ENCODE measurements at places on chromosomes 3 and 15.
A peak's percentile ranks its signal among the peaks of the same experiment; 100 is the strongest.

- H3K27me3 ChIP-seq: no peaks in the 10 kb centered on the region
- no peak for DNase-seq
- no peak overlapping the region for H3K27ac ChIP-seq
These were observed 490.4 kb upstream of the CFAP20DC start for GRCh38 chr3:59540241-59540640.

- DNase-seq: no peak
- H3K4me3 ChIP-seq: no peak overlapping the region
- H3K27me3 ChIP-seq: peaks cover 24% of the 10 kb centered on the region
- H3K4me1 ChIP-seq: no peaks in the 10 kb centered on the region
- H3K36me3 ChIP-seq: no peaks in the 10 kb centered on the region
These were observed 122.3 kb upstream of the PRR20G start for GRCh38 chr3:127410137-127410488.

GRCh38 chr3:12312010-12312409 is 23.1 kb downstream of the PPARG start:
- DNase-seq: no peak
- peaks cover 13% of the 10 kb centered on the region for H3K27me3 ChIP-seq
- no peak overlapping the region for H3K4me3 ChIP-seq
- H3K36me3 ChIP-seq: no peaks in the 10 kb centered on the region
- H3K27ac ChIP-seq: no peak overlapping the region

DNA sequence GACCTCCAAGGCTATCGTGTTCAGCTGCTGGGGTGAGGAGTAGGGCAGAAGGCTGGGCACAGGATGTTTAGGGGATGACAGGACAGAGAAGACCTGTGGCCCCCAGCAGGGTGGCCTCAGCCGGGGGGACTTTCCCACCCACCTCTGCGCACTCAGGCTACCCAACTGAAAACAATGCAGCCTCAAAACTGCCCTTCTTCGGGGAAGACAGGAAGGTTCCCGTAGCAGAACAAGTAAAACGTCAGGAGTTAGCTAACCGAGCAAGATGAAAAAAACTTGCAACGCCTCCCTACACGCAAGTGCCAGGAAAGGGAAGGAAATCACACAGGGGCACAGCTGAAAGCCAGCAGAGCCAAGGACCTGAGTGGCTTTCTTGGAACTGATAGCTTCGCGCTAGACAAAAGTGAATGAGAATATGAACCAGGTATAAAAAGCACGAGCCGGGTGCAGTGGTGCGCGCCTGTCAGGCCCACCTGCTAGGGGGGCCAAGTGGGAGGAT is 38.4 kb upstream of the FURIN start:
- DNase-seq: peak; percentile 69
- peaks cover 45% of the 10 kb centered on the region for H3K4me1 ChIP-seq
- H3K27me3 ChIP-seq: no peaks in the 10 kb centered on the region
- H3K27ac ChIP-seq: peak overlapping the region; percentile 91

GRCh38 chr15:32721596-32721995 is 3.8 kb downstream of the GREM1 start:
- H3K27me3 ChIP-seq: peaks cover 80% of the 10 kb centered on the region
- no peak for DNase-seq
- no peak overlapping the region for H3K4me3 ChIP-seq

- peaks cover 14% of the 10 kb centered on the region for H3K4me1 ChIP-seq
- peak overlapping the region; percentile 42 for H3K4me3 ChIP-seq
- DNase-seq: peak; percentile 75
- no peaks in the 10 kb centered on the region for H3K36me3 ChIP-seq
- peaks cover 5% of the 10 kb centered on the region for H3K27me3 ChIP-seq
These were observed 83.6 kb upstream of the AKAP13 start for GRCh38 chr15:85296615-85297402.

- H3K4me1 ChIP-seq: no peaks in the 10 kb centered on the region
- H3K36me3 ChIP-seq: no peaks in the 10 kb centered on the region
- no peak overlapping the region for H3K4me3 ChIP-seq
- no peak for DNase-seq
- peaks cover 13% of the 10 kb centered on the region for H3K27me3 ChIP-seq
- H3K27ac ChIP-seq: no peak overlapping the region
These were observed 103.7 kb downstream of the P3H2 start for GRCh38 chr3:190016966-190017365.

GRCh38 chr15:97598353-97598798 is 362.1 kb upstream of the ARRDC4 start:
- no peaks in the 10 kb centered on the region for H3K4me1 ChIP-seq
- no peak overlapping the region for H3K4me3 ChIP-seq
- no peaks in the 10 kb centered on the region for H3K36me3 ChIP-seq
- no peak for DNase-seq
- H3K27ac ChIP-seq: no peak overlapping the region
- no peaks in the 10 kb centered on the region for H3K27me3 ChIP-seq

DNA sequence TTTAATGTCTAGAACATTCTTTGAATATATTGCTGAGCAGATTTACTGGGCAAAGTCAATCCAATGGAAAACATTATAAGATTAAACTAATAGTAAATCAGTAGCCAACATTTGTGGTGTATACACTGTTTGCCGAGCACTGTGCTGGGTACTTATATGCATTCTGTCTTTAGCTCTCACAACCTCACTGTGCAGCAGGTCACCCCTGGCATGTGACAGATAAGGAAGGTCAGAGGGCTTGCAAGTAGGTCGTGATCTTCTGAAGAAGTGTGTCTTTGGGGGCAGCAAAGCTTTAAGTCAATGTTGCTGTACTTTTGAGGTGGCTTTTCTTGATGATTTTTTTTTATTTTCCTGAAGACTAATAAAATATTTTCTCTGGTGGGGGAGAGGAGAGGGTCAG is 62.2 kb downstream of the TCAIM start:
- H3K4me1 ChIP-seq: no peaks in the 10 kb centered on the region
- no peaks in the 10 kb centered on the region for H3K27me3 ChIP-seq
- H3K27ac ChIP-seq: no peak overlapping the region
- no peak overlapping the region for H3K4me3 ChIP-seq
- no peak for DNase-seq

GRCh38 chr3:149705416-149705815 is 46.9 kb downstream of the COMMD2 start:
- H3K4me3 ChIP-seq: no peak overlapping the region
- peaks cover 9% of the 10 kb centered on the region for H3K4me1 ChIP-seq
- H3K27me3 ChIP-seq: no peaks in the 10 kb centered on the region
- no peak for DNase-seq
- no peaks in the 10 kb centered on the region for H3K36me3 ChIP-seq

Measured in activated naive CD8-positive, alpha-beta T cell treated with anti-CD3 and anti-CD28 coated beads, Interleukin-2, amount 50 U/mL, for 24 hours (primary cell).